NCI-H1694 treated with DMSO at 0.1 percent for 48 hours (cell line): ENCODE measurements at places on chromosomes 1 and 21.
A peak's percentile ranks its signal among the peaks of the same experiment; 100 is the strongest.

GRCh38 chr1:25844536-25845337, 14.5 kb downstream of the AUNIP start:
- no peak for DNase-seq

DNA sequence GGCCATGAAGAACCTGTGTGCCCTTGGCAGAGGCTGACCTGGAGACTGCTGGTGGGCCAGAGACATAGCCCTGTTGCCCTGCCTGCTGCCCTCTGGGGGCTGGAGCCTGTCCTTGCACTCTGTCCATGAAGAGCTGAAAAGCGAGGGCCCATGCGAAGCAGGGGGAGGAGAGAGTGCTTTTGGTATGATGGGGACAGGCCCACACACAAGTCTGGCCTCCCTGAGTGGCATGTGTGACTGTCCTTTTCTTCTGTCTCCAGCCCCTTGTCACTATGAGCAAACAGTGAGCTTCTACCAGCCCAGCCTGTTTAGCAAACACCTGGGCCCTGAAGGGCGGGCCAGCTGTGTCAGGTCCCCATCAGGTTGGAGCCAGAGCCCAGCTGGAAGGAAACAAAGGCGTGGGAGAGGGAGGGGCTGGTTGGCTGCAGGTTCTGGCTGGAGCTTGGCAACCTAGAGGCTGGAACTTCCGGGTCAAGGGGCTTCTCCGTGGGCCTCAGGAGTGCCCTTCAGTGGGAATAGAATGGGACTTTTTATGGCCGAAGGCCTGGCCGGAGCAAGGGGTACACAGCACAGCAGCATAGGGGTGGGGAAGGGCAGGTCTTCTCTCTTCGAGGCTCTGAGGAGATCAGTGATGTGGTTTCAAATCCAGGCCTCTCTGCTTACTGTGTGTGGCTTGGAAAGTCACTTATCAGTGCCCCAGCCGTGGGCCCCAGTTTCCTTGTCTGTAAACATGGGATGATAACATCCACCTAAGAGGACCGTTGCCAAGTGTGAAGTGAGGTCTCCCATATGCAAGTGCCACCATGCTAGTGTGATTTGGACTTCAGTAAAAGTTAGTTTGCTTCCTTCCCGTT, 14.3 kb downstream of the QSOX1 start:
- peak; percentile 26 for DNase-seq

GRCh38 chr1:91891969-91892368, 6.0 kb upstream of the TGFBR3 start:
- no peak for DNase-seq

DNA sequence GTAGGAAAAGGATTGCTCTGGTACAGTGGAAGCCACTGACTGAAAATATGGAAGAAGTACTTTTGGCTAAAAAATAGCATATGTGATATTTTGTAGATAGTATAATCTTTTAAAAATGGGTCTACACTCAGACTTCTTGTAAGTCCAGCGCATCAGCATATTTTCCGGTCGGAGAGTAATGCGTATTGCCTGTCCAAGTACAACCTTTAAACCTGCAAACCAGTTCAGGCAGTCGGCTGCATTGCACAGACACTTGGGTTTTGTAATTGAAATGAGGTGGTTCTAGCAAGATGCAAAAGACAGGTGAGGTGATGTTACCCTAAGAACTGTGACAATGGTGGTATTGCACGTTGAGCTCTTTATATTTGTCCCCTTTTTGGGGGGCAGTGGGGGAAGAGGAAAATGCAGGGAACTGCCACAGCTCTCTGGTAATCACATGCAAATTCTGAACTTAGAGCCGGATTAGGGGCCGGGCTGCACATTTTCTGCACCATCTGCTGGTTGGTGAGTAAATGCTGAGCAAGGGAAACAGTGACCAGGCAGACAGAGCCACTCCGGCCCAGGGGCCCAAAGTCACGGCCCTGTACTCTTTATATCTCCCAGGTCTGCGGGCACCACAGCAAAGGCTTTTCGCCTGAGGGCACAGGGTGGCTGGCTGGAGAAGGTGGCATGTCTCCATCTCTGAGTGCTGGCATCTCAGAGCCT, 2.3 kb downstream of the GPR137B start:
- DNase-seq: no peak

- no peak for DNase-seq
Observed at GRCh38 chr1:173418107-173418985, 58.8 kb upstream of the PRDX6 start.

- no peak for DNase-seq
Observed at GRCh38 chr1:9805006-9805508, 18.7 kb downstream of the CLSTN1 start.

GRCh38 chr1:185920602-185921001, 186.4 kb downstream of the HMCN1 start:
- peak; percentile 46 for DNase-seq

DNA sequence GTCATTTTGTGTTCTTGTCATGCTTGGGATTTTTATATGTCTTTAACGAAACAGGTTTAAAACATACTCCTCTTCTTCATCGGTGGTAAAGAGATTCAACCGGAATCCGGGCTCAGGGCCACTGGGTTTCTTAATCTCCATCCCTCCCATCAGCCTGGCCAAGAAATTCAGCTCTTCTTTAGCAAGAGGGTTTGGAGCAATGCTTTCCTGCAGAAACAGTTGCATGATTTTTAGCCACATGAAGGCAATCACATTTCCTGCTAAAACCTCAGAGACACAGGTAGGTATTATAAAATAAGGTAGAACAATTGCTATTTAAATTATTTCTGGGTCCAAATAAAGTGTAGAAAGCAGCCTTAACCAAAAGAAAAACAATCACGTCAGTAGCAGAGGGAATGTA, 22.7 kb upstream of the LSM10 start:
- DNase-seq: no peak

DNA sequence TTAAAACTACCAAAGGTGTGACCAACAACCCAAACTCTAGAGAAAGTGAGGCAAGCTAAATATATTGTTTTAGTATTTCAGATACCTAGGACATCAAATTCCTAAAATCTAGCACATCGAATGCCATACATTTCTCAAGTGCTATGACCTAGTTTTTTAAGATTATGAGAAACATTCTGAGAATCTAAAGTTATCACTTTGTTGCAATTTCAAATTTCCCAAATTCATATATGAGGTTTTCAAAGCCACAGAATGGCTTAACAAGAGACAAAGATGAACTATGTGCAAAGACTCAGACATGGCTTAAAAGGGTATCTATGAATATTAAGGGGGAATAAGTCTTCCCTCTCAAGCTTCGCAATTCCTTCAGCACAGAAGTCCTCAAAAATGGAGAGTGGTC, 6.8 kb downstream of the SCYL3 start:
- DNase-seq: no peak

DNA sequence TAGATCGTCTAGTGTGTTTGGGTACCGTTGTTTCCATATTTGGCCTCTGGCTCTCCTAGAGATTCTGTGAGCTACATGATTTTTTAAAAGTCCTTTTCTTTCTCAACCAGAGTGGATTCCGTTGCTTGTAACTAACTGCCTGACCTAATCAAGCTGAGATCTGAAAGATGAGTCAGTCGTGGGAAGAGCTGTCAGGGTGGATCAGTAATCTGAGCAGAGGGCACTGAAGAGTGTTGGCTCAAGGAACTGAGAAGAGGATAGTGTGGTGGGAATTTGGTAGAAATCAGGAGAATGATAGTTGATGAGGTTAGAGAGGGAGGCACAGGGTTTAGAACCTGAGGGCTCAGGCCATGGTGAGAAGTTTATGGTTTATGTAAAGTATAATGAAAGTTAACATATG, 52.2 kb downstream of the TRAF5 start:
- no peak for DNase-seq

DNA sequence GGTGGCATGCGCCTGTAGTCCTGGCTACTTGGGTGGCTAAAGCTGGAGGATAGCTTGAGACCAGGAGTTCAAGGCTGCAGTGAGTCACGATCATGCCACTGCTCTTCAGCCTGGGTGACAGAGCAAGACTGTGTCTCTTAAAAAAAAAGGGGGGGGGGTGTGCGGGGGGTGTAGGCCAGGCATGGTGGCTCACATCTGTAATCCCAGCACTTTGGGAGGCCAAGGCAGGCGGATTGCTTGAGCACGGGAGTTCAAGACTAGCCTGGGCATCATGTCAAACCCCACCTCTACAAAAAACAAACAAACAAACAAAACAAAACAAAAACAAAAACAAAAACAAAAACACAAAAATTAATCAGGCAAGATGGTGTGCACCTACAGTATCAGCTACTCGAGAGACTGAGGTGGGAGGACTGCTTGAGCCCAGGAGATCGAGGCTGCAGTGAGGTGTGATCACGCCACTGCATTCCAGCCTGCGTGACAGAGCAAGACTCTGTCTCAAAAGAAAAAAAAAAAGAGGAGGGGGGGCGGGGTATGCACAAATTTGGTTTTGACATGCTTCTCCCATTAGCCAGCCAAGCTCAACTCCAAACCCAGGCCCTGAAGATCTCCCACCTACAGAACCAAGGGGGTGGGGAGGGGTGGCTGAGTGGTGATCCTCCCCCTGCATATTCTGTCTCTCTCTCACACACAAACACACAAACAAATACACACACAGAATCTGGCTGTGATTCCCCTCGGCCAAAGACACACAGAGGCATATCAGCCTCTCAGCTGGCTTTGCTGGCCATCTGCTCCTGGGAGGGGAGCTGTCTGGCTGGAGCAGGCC, 3.1 kb downstream of the PTAFR start:
- DNase-seq: no peak

GRCh38 chr1:117967477-117967876, 37.9 kb downstream of the WDR3 start:
- peak; percentile 72 for DNase-seq

DNA sequence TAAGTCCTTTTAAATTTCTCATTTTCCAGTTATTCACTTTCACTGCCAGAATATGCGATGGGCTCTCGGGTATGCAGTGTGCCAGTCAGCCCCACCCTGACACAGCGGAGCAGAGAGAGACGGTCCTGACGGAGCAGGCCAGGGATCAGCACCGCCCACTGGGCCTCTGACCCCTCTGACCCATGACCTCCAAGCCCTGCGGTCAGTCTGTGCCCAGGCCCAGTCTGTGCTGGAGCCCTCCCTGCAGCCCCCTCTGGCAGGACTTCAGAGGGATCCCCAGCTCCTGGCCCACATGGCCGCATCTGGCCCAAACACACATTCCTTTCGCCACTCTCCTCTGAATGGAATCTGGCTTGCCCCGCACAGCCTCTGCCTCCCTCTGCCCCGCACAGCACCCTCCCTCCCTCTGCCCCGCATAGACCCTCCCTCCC, 43.4 kb upstream of the COL6A2 start:
- no peak for DNase-seq

DNA sequence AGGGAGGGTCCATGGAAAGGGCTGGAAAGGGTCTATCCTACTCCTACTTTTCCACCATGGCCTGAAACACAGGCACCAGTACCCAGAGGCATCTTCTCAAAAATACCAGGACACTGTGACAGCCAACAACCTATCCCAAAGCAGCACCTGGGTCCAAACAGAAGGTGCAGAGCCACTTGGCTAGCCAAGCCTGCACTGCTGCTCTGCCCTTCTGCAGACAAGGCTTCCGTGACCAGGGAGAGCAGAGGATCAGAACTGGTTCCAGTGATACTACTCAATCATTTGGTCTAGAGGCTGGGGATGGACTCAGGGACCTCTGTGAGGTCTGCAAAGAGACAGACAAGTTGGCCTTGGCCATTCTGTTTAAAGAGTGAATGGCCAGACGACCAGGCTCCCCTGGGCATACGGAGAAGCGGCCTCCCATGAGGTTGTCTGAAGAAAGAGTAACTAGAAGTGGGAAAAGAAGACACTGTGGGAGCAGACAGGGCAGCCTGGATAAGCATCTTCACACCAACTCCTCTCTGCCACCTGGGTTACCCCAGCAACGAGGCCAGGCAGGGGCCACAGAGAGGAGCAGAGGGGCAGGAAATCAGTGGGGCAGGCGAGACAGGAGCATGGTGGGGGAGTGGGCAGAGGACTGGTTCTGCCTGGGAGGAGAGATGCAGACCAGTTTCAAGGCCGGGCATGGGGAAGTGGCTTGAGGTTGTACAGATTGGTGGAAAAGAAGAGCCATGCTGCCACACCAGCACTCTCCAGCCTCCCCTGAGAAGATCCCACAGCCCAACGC, 5.7 kb downstream of the KCNN3 start:
- no peak for DNase-seq

DNA sequence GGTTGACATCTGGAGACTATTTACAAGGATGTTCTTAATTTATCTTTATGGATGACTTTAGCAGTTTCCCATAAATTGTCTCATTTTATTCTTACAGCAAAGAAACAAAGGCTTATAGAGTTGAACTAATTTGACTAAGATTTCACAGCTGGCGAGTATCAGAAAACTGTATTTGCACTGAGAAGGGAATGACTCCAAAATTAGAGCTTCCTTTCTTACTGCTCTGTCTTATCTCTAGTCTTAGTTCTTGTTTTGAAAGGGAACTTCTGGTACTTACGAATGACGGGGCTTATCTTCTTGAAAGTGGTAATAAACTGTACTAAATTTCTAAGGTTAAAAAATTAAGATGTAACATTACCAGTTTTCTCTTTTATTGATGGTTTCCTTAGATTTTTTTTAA, 13.6 kb downstream of the CNST start:
- no peak for DNase-seq

DNA sequence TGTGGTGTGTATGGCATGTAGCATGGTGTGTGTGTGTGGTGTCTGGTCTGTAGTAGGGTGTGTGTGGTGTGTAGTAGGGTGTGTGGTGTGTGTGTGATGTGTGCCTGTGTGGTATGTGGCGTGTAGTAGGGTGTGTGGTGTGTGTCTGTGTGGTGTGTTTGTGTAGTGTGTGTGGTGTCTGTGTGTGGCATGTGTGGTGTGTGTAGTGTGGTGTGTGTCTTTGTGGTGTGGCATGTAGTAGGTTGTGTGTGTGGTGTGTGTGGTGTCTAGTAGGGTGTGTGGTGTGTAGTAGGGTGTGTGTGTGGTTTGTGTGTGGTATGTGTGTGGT, 85.5 kb downstream of the SYT2 start:
- DNase-seq: no peak

- no peak for DNase-seq
Observed at GRCh38 chr1:215631489-215631888, 64.4 kb downstream of the KCTD3 start.

- DNase-seq: no peak
Observed at GRCh38 chr1:19468397-19468956, 16.9 kb downstream of the CAPZB start.

GRCh38 chr1:110089561-110090275, 19.2 kb upstream of the ALX3 start:
- DNase-seq: no peak

GRCh38 chr1:17156108-17156507, 36.9 kb upstream of the PADI2 start:
- no peak for DNase-seq

GRCh38 chr1:229068270-229068987, 202.5 kb upstream of the RAB4A start:
- no peak for DNase-seq

- no peak for DNase-seq
Observed at GRCh38 chr1:21618561-21619374, 50.4 kb downstream of the RAP1GAP start.

- no peak for DNase-seq
Observed at GRCh38 chr1:50667272-50667671, 244.0 kb upstream of the DMRTA2 start.
